CD4-positive, alpha-beta T cell treated with Interleukin-2 at 100 ng/mL for 4 hours (primary cell): ENCODE measurements at places on chromosomes 16 and 17.
A peak's percentile ranks its signal among the peaks of the same experiment; 100 is the strongest.

DNA sequence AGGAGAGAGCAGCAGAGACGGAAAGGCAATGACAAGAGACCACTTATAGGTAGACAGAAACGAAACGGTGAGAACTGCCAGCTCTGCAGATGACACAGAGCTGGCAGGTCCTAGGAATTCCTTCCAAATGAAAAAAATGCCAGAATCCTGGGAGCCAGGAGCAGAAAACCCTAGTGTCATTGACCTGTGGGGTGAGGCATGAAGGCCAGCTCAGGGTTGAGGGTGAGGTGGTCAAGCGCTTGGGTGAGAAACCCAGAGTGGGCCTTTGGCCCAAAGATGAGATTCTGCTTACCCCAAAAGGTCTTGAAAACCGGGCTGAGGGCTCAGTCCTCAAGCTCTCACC is 9.2 kb downstream of the HIC1 start:
- no peak for DNase-seq

DNA sequence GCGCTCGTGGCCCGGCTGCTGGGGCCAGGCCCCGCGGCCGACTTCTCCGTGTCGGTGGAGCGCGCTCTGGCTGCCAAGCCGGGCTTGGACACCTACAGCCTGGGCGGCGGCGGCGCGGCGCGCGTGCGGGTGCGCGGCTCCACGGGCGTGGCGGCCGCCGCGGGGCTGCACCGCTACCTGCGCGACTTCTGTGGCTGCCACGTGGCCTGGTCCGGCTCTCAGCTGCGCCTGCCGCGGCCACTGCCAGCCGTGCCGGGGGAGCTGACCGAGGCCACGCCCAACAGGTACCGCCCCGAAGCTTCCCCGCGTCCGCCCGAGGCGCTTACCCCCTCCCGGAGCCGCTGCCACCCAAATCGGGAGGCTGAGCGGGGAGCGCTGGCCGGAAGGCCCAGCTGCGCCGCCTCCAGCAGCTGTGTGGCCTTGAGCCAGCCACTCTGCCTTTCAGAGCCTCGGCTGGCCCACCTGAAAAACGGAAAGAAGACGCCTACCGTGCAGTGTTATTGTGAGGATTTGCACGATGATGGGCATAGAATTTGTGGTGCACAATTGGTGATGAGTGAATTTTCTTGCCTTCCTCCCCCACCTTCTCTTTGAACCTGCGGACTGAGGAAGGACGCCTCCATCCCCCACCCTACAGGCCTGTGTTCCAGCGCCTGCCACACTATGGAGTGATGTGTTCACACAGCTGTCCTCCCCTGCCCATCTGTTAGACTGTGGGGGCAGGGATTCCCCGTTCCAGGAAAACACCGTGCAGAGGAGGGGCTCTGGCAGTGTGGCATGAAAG is 523 bp downstream of the NAGLU start:
- DNase-seq, result peak; percentile 61

- no peak for DNase-seq
These were observed 168.5 kb downstream of the UTP18 start for GRCh38 chr17:51428668-51429495.

GRCh38 chr16:78428193-78428592 is 328.7 kb downstream of the WWOX start:
- DNase-seq, result no peak

GRCh38 chr17:45961206-45961605 is 37.8 kb upstream of the STH start:
- no peak for DNase-seq

DNA sequence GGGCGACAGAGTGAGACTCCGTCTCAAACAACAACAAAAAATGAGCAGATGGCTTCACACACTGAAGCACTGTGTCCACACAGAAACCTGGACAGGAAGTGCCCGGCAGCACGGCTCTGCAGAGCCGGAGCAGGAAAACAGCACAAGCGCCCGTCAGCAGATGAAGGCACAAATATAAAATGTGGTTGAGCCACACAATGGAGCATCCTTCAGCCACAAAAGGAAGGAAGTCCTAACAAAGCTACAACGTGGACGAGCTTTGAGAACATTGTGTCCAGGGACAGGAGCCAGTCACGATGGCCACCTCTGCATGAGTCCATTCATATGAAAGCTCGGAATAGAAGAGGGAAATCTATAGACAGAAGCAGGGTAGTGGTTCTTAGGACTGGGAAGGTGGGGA is 15.7 kb downstream of the RHBDF2 start:
- no peak for DNase-seq

DNA sequence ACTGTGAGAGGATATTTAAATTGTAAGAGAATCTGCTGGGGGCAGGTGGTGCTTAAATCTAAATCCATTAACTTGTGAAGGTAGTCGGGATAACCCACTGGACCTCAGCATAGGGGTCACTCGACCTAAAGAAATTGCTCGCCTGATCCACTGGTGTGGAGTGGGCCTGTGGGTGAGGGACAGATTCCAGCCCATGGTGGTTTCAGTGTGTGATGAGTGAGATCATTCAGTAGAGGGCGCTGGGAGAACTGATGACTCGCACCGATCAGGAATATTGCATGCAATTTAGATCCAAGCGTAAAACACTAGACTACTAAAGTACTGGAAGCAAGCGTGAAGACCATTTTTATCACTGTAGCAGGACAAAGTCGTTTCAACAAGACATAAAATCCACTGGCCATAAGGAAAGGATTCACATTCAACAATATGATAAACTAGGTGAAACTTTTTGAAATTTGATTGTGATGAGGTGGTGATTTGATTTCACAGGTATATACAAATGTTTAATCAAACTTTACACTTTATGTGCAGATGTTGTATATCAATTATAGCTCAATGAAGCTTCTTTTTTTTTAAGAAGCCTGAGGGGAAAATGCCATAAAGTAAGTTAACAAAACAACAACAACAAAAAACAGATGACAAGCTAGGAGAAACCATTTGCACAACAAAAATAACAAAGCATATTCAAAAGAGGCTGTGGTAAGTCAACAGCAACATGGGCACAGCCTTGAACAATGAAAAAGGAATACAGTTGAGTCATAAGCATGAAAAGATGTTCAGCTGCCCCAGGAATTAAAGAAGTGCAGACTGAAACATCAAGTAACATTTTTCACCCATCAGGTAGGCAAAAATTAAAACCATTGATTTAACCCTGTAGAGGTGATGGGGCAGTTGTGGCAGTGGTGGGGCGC is 7.5 kb upstream of the TMEM170A start:
- DNase-seq, result peak; percentile 70

DNA sequence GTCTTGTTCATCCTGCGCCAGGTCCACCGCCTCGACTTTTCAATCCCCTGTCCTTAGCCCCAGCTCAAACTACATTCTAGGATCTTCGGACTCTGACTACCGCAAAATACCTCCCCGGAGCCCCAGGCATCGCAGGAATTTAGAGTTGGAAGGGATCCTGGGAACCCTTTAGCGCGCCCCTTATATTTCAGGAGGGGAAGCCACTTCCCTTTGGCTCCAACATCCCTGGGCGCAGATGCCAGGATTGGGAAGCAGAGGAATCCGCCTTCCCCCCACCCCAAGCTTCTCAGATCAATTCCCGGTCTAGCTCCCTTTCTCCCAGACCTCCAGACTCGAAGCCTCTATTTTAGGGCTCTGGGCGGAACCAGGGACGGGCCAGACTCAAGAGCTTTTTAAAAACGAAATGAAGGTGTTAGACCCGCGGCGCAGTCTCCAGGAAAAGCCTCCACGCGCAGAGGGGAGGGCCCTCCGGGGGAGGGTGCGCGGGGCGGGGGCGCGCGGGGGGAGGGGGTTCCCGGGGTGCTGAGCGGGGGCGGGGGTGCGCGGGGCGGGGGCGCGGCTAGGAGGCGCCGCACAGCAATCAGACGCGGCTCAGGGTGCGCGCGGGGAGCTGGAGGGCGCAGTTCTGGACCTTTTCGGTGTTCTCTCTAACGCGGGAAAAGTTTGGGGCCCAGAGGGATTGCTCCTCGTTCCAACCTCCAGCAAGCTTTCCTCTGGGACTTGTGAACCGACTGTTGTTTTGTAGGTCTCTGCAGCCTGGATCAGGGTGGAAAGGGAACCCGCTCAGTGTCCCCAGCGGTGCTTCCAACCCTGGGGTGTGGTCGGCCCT is 1.6 kb downstream of the AHSP start:
- DNase-seq, result no peak

GRCh38 chr17:57941384-57942370 is 13.5 kb downstream of the CUEDC1 start:
- DNase-seq, result no peak

GRCh38 chr17:38538906-38539305 is 66.8 kb downstream of the SRCIN1 start:
- no peak for DNase-seq

DNA sequence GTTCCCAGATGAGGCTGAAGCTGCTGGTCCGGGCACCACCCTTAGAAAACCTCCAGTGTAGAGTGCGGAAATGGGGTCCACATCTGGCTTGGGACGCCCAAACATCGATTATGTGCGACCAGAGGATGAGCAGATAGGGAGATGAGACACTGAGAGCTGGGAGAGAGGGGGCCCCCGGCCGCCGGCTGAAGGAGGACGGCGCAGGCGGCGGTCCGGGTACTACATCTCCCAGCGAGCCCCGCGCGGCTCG is 182 bp upstream of the SPECC1 start:
- no peak for DNase-seq

GRCh38 chr17:4721203-4722135 is 9.8 kb upstream of the MED11 start:
- no peak for DNase-seq

DNA sequence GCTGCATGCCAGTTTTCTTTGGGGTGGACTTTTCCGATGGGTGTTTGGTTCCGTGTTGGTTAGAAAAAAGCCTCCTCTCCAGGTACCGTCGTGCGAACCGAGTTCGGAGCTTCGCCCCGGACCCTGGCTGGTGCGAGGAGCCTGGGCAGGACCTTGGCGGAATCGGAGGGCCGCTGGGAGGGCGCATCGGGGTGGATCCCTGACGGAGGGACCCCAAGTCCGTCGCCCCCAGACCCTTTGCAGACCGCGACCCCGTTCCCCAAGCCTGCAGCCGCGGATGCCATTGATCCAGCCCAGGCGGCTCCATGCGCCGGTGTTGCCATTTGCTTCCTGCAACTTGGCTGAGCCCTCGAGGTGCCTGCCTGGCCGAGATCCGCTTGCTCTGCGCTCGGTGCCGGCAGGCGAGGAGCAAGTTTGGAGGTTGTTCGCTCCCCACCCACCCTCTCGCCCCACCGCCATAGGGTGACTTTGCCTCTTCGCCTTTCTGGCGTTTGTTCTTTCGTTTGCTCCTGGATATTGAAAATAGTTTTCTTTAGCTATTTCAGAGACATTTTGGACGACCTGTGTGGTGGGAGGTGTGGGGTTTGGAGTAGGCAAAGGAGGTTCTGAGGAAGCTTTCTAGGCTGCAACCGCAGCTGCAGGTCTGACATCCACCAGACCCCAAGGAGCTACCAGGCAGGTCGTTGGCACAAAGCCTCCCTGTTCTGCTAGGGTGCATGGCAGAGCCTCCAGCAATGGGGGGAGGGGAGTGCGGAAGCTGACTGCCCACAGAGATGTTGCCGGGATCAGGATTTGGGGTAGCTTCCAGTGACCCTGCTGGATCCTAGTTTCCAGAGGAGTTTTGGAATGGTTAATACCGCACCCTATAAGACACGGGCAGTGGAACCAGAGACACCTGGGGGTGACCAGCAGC is 58.2 kb downstream of the RAP1GAP2 start:
- no peak for DNase-seq

- DNase-seq, result no peak
These were observed 3.0 kb downstream of the NUDT16L1 start for GRCh38 chr16:4696172-4696904.

DNA sequence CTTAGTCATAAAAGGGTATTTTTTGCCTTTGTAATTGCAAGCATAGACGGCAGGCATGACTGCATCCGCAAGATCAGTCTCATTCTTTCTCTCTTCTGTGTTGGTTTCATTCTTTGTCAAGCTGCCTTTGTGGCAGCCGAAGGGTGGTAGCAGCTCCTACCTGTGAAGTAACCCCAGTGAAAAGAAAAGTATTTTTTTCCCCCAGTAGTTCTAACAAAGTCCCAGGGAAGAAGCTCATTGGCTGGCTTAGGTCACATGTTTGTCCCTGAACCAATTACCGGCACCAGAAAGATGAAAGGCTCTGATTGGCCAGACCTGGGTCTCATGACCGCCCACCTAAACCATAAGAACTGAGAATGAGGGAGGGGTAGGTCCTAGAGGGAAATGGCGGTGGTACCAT is 110.7 kb downstream of the RAP1GAP2 start:
- no peak for DNase-seq

DNA sequence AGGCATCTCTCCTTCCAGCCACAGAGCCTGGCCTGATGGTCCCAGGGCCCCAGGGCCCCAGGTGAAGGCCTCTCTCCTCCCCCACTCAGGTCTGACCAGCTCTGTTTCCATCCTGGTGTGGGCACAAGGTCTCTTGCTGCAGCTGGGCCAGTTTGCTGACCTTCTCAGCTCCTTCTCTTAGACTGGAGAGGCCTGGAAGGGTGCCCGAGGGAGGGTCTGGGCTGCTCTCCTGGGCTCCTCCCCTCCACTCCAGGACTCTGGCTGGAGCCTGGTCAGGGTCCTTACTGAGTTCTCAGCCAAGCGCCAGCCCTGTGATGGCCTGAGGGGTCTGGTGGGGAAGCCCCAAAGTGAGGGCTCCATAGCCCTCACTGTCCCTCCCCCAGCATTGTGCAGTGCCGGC is 12.4 kb downstream of the SOCS3 start:
- DNase-seq, result no peak

- DNase-seq, result no peak
These were observed 6.0 kb upstream of the GFAP start for GRCh38 chr17:44921122-44921882.

GRCh38 chr17:15185625-15185991 is 79.5 kb downstream of the PMP22 start:
- DNase-seq, result no peak

GRCh38 chr16:11121914-11122692 is 133.9 kb downstream of the SOCS1 start:
- DNase-seq, result no peak

GRCh38 chr17:43935926-43936261 is 6.4 kb downstream of the PPY start:
- no peak for DNase-seq

DNA sequence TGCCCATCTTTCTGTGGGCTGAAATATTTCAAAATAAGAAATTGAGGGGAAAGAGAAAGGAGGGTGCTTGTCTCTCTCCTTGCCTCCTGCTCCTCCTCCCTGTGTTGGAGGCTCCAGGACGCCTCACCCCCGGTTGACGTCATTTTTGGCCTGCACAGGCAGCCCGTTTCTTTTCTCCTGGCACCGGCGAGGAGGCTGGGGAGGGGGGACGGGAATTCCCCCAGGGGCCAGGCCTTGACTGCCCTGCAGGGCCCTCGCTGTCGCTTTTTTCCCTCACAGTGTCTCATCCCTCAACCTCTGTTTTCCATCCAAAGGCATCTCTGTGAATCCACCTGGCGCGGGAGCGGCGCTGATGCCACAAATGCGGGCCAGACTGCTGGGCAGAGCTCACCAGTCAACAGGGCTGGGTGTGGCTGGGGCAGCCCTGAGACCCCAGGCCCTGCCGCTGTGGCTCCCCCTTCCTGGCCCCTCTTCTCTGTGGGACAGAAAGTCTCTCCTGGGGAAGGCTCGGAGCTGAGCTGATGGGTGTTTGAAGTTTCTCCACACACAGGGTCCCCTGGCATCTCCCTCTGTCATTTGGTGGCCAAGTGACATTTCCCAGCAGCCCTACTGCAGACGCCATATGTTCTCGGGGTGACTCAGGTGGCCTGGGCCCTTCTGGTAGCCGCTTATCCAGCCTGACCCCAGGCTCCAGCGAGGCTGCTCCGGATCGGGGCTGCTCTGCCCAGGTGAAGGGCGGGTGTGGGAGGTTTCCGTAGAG is 16.0 kb downstream of the CENPX start:
- DNase-seq, result no peak

- DNase-seq, result no peak
These were observed 11.2 kb downstream of the CDK5RAP3 start for GRCh38 chr17:47982091-47982617.
